Effector memory CD4-positive, alpha-beta T cell (primary cell): ENCODE measurements at places on chromosomes 5 and 9.

GRCh38 chr9:127706836-127707241 is at the start of gene CFAP157:
Gene CFAP157 (plus strand): TSS chr9:127706988. CDS start chr9:127707032, 44 bp downstream.
- no peak for DNase-seq

GRCh38 chr5:126871441-126871840 is 94.5 kb downstream of the LMNB1 start:
- no peak for DNase-seq

DNA sequence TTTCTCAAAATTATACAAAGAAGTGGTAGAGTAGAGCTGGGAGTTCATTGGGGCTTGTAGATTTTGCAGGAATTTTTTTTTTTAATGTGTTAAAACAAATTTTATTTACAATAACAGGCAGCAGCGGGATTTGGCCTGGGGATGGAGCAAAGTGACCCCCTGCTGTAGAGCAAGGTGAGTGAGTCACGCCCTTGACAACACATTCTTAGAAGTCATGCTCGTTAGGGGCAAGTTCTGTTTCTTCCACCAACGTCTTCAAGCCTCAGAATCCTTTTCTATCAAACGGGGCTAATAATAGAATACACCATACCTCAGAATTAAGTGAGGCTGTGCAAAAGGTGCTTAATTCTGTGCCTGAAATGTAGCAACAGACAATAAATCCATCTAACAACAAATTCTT is 1.1 kb upstream of the ANKDD1B start:
- DNase-seq, result no peak

GRCh38 chr5:131671409-131671808 is 36.4 kb upstream of the RAPGEF6 start:
- no peak for DNase-seq

DNA sequence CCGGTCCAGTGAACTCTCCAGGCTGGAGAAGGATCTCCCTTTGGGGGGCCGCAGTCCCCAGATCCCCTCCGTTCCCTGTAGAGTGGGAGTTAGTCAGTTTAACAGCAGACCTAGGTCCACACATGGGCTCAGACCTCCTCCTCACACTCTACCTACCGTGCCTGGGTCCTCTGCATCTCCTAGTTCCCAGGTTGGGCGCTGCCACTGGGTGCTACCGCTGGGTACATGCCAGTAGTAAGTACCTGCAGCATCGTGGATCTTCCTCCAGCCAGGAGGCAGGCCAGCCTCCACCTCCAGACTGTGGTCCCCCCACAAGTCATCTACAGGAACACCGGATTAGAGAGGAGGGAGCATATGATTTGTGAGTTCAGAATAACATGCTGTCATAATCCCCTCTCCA is 802 bp downstream of the APBB3 start:
- DNase-seq, result no peak
